ENCODE measurements at places on chromosomes 3 and 15. TPM values are rescaled to one million over a fixed set of nuclear protein-coding genes. Genes with fewer than 3 reads are reported as not detected.

DNA sequence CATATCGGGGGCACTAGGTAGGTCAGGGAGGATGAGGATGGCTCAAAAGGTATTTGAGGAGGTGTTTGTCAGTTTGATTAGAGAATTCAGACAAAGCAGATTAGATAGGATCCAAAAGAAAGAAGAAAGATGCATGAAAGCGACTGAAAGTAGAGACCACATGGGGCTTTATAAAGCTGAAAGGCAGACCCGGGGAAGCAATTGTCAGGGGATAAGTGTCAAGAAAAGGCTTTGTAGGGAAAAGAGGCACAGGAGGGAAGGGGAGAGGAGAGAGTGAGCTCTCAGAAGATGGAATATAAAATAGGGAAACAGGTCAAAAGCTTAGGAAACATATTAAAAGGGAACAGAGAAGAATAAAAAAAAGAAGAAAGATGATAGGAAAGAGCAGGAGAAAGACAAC lies 308.2 kb upstream of the RORA start:
- DNase-seq = no peak

- DNase-seq = peak; percentile 50
Observed at GRCh38 chr3:148319161-148319915, 378.4 kb upstream of the AGTR1 start.

GRCh38 chr3:117751651-117752050 lies 1042.1 kb downstream of the TUSC7 start:
- peak; percentile 10 for DNase-seq

DNA sequence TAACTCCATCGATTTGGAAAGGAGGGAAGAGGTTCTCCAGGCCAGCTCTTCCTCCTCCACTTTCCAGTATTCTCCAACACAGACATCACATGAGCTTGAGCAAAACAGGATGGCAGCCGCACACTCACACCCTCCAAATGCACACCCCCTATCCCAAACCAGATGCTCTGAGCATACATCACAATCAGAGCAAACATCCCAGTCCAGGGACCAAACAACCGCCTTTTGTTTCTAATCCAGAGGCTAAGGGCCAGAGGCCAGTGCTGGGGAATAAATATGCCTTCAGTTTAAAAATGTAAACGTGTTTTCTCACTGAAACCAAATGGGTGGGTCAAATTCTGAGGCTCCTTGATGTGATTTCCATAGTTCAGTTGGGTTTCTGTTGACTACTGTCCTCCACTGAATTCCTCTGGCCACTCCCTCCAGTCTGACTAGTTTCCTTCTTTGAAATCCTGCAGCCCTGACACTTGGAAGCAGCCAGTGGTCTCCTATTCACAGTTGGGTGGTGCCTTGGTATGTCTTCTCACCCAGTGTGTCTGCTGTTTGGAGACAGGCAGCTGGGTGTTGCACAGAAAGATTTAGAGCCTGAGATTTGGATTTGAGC lies 19.2 kb upstream of the MFGE8 start:
- peak; percentile 56 for DNase-seq

- no peak for DNase-seq
Observed at GRCh38 chr3:45259133-45259532, 33.0 kb upstream of the TMEM158 start.

DNA sequence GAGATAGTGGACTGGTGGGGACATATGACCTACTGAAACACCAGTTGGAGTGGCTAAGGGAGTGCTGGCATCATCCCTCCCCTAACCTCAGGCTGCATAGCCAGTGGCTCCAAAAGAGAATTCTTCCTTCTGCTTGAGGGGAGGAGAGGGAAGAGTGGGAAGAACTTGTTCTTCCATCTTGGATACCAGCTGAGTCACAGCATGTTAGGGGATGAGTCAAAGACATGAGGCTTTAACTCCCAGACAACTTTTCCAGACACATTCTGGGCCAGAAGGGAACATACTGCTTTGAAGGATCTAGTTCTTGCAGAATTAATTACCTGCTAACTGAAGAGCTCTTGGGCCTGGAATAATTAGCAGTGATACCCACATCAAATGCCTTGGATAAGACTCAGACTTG lies 36.8 kb upstream of the PEX5L start:
- no peak for DNase-seq

GRCh38 chr3:106172780-106173179 lies 304.0 kb upstream of the CBLB start:
- no peak for DNase-seq

DNA sequence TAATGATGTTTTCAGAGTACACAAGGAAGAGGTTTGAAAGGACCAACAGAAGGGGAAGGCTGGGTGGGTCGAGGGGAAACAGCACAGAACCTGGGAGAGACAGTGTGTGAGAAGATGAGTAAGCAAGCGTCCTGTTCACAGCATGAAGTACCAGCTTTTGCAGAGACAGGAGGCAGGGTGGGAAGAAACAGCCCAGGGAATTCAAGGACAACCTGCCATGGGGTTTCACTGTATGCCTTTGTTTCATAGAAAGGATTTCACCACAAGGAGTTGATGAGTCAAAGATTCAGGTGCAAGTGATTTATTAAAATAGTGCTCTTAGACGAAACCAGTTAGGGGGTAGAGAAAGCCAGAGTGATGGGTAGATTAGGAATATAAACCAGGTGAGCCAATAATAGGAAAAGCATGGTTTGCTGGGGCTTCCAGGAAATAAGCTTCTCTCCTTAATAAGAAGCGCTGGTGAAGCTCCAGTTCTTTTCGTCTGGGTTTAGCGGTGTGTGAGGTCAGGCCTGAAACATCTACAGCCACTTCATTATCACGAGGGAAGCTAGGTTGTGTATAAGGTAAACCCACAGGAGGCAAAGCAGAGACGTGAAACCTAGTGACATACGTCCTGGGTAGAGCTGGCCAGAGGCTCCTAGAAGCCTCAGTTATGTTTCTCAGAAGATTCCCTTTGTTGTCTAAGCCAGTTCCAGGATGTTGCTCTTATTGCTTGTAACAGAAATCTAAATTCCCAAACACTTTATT lies 3.9 kb downstream of the HHLA2 start:
- no peak for DNase-seq

DNA sequence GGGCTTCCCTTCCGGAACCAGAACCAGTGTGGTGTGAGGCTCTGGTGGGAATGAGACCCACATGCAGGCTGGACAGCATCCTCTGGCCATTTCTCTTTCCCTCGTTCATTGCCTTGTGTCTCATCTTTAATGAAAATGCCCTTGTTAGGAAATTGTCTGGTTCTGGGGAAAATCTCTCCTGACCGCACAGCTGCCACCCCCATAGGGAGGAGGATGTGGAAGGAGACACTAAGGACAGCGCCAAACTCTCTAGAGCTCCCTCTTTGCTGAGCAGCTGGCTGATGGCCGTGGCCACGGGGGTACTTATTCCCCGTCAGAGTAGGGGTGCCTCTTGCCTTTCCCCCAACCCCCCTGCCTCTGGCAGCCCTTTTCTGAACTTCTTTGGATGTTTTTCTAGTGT lies 297.6 kb upstream of the C2CD4B start:
- peak; percentile 81 for DNase-seq

- no peak for DNase-seq
Observed at GRCh38 chr15:80697075-80697685, 2.1 kb downstream of the ABHD17C start.

DNA sequence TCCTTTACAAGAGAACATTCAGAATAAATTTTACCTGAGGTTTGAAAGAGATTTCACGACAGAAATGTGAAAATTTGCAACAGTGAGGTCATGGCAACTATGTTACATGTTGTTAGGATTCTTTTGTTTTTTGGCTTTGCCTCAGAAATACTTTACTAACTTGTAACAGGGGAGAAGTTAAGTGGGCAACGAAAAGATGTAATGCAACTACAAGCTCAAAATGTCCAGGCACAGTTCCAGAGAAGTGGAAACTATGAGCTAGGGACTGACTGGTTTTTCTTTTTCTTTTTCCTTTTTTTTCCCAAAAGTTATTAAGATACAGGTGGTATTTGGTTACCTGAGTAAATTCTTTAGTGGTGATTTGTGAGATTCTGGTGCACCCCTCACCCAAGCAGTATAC lies 111.5 kb upstream of the PPP2R3A start:
- DNase-seq = no peak

DNA sequence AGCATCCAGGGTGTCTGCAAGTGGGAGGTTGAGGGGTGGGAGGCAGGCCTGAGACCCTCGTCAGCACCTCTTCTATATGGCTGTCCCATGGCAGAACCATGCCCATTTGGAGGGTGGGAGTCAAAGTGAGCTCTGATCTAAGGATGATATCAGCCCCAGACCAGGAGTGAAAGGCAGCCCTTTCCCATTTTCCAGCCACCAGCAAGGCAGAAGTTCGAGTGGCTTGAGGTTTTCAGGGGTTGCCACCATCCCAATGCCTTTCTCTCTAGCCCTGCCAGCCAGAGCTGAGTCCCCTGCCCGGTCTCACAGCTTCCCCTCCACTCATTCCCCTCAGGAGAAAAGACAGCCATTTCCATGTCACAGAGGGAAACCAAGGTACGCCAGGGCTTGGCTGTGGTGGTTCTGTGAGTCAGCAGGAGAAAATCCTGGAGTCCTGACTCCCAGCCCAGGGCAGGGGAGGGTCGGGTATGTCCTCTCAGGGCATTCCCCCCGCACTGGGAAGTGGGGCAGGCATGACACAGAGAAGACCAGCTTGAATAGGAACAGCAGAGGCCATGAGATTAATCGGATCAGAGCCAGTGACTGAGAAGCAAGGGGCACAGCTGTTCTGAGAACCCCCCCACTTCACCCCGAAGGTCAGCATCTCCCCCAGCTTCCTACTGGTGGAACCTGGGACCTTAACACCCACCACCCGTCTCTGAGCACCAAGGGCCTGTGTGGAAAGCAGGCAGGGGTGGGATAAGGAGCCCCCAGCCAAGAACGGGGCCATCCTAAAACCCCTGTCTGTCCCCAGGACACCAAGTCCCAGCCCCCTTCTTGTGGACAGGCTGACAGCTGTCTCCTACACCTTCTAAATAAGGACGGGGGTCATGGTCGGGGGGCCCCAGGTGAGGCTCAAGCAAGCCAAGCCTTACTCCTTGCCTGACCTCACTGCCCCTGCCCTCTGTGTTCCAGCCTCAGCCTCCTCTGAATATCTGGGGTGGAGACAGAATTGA lies 965 bp upstream of the SLC38A3 start:
- no peak for DNase-seq

GRCh38 chr15:97141360-97141759 lies 810.9 kb downstream of the NR2F2 start:
- DNase-seq = no peak

- DNase-seq = no peak
Observed at GRCh38 chr3:134093956-134094355, 64.2 kb upstream of the SLCO2A1 start.

DNA sequence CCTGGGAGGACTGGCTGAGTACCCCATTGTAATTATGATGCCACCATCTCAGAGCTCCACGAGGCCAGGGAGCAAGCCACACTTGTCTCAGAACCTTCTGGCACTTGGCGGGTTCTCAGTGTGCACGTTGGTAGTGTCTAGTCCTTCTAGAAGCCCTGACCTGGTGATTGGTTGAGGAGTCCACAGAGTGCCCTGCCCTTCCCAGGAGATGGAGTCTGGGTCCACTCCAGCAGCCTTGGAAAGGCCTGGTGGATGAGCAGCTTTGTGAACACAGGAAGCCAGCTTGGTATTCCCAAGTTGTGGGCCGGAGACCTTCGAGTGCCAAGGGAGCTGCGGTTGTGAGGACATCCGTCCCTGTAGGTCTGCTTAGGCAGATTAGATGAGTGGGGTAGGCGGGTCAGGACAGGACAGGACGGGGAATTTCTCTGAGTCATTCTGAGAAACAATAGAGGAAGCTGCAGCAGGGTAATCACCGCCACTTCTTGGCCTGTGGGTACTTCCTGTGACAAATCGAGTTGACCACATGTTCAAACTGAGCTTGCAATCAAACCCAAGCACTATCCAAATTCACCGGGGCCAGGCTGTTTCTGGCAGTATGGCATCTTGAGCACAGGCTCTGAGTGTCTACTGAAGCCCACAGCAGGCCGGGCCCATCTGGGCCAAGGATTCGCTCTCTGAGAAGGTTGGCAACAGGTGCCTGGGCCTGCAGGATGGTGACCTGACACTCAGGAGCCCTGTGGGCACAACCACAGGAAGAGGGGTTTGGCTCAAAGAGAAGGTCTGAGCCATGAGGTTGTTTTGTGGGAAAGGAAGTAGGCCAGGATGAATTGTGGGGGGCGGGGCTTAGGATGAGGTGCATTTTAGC lies 71.5 kb upstream of the PLXNA1 start:
- DNase-seq = peak; percentile 100

GRCh38 chr15:48861813-48862431 lies 16.0 kb upstream of the EID1 start:
- peak; percentile 72 for DNase-seq

- no peak for DNase-seq
Observed at GRCh38 chr15:98232761-98233160, 272.3 kb downstream of the ARRDC4 start.

- DNase-seq = no peak
Observed at GRCh38 chr15:100833417-100834389, 45.9 kb upstream of the ALDH1A3 start.

- no peak for DNase-seq
Observed at GRCh38 chr15:57456559-57456958, 80.3 kb downstream of the CGNL1 start.

DNA sequence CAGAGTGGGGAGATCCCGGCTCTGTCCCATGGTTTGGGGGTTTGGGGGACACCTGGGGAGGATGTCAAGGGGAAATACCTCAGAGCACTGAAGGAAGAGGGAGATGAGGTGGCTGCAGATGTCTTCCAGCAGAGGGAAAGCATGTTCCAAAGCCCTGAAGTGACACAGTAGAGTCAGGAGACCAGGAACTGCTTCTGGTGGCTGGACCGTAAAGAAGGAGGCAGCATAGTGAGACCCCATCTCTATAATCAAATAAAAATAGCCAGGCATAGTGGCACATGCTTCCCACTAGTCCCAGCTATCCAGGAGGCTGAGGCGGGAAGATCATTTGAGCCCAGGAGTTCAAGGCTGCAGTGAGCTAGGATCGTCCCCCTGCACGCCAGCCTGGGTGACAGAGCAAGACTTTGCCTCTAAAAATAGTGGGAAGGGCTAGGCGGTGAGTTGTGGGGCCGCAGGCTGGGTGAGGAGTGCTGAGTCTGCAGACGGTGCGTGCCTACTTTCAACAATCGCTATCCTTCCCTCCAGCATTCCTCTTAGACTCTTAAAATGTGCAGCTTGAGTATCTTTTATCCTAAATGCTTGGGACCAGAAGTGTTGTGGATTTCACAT lies 26.2 kb downstream of the HES1 start:
- DNase-seq = no peak

GRCh38 chr3:32340611-32341365 lies 50.9 kb upstream of the CMTM7 start:
- DNase-seq = peak; percentile 15

- DNase-seq = peak; percentile 42
Observed at GRCh38 chr15:90674476-90674875, 42.7 kb upstream of the BLM start.

GRCh38 chr3:134904776-134905646 lies 110.0 kb downstream of the EPHB1 start:
- DNase-seq = peak; percentile 23

GRCh38 chr3:71011565-71012287 lies 571.8 kb downstream of the FOXP1 start:
- no peak for DNase-seq

Gene TMEM45A
- total RNA-seq = 142 TPM

Gene DNAH12
- 1.6 TPM for total RNA-seq

Gene COL8A1
- 25.1 TPM for total RNA-seq

Gene STRIT1
- not detected for total RNA-seq

Gene GOLGA8O
- 0.10 TPM for total RNA-seq

Gene BOC
- 17.3 TPM for total RNA-seq

Gene NFKBIZ
- 12.1 TPM for total RNA-seq

Gene CCR8
- not detected for total RNA-seq

Gene RBP2
- not detected for total RNA-seq

Data from RPMI7951 (cell line).